Left kidney (tissue), 8 donors: ENCODE measurements at places on chromosomes 1 and 21. TPM values are rescaled to one million over a fixed set of nuclear protein-coding genes. Genes with fewer than 3 reads are reported as not detected.

The GSTM3 gene
- 159 TPM for polyA plus RNA-seq

The ST6GALNAC5 gene
- 3.0 TPM for polyA plus RNA-seq

The MANEAL gene
- polyA plus RNA-seq, result 3.6 TPM

The AIRE gene
- polyA plus RNA-seq, result 0.42 TPM

The NFASC gene
- polyA plus RNA-seq, result 34.4 TPM
